ENCODE measurements at places on chromosomes 2 and 18.

- no peak for DNase-seq
Measured at GRCh38 chr2:10490806-10491291, 42.7 kb upstream of the ODC1 start.

DNA sequence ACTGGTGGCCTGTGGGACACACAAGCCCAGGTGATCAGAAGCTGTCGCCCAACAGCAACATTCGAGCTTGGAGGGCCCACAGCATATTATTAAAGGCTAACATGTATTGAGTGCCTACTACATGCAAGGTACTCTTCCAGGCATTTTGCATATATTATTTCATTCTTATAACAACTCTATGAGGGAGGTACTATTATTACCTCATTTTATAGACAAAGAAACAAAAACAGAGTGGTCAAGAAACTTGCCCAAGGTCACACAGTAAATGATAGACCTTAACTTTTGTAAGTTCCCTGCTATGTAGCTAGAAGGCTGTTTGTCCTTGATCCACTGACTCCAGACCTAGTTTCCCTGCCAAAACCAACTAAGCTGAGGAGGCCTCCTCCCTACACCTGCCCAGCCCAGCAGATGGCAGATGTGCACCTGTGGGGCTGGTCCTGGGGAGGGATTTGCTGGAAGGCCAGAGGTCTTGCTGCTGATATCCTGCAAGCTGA, 35.7 kb downstream of the KANSL3 start:
- no peak for DNase-seq

DNA sequence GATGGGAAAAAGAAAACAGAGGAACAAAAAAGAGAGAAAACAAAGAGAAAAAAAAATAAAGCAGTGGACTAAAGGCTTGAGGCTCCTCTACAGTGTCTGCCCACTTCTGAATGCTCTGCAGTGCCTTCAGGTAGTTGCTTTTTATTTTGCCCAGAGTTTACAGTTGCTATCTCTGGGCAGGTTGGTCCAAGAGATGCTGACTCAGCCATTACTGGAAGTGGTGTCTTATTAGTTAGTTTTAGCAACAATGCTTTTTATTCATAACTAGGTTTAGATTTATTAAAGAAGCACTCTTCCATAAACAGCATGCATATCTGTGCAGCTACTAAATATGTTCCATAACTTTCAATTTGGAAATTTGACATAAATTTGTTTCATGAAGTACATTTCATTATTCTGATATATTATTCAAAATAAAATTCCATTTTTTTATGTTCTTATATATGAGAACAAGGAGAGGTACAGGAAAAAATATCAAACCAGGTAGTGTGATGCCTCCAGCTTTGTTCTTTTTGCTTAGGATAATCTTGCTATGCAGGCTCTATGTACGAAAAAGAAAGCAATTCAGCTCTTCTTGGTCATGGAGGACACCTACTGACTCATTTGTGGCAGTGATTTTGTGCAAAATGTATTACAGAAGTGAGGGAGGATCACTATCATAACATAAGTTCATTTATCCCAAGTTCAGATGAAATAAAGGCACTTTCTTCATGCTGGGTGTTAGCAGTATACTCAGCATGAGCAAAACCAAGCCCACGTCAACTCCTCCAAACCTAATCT, 69.5 kb downstream of the RPIA start:
- DNase-seq = no peak

- no peak for DNase-seq
Measured at GRCh38 chr2:134436706-134437105, 182.8 kb downstream of the MGAT5 start.

- no peak for DNase-seq
Measured at GRCh38 chr2:62467475-62468321, 38.3 kb downstream of the TMEM17 start.
